ENCODE measurements at places on chromosomes 11 and 22.

GRCh38 chr11:96254087-96254486 is 88.9 kb downstream of the MAML2 start:
- DNase-seq, result no peak

DNA sequence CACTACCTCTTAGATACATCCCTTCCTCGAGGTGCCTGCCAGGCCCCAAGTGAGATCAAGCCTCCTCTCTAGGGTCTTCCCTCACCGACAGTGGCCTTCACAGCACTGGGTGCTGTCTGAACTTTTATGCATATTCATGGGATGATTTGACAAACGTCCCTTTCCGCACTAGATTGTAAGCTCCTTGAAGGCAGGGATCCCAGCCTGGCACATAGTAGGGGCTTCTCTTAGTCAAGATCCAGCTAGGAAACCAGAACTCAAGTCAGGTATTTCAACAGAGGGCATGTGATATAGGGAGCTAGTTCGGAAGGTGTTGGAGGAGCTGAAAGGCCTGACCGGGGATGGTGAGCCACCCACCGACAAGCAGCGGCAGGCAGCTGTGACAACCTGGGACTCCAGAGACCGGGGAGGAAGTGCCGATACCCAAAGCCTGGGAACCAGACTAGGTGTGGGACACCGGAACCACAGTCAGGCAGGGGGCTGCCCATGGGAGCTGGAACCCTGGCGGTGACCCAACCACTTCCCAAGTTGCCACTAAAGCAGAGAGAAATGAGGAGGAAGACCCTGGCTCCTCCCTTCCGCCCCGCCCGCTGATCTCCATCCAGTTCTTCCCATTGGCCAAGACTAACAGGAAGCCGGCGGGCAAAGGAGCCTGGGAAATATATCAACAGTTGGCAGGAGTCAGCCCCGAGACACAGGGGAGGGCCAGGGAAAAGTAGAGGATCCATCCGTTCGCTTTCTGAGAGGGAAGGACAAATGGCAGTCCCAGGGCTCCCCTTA is 39.8 kb upstream of the CD82 start:
- DNase-seq, result no peak

DNA sequence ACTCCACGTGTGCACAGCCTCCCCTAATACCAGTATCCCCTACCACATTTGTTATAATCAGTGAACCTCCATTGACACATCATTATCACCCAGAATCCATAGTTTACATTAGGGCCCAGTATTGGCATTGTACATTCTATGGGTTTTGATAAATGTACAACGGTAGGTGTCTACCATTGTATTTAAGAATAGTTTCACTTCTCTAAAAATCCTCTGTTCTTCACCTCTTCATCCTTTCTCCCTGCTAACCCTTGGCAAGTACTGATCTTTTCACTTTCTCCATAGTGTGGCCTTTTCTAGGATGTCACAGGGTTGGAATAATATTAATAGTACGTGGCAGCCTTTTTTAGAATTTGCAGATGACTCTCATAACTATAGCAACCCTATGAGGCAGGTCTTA is 353.8 kb downstream of the DDX10 start:
- no peak for DNase-seq

DNA sequence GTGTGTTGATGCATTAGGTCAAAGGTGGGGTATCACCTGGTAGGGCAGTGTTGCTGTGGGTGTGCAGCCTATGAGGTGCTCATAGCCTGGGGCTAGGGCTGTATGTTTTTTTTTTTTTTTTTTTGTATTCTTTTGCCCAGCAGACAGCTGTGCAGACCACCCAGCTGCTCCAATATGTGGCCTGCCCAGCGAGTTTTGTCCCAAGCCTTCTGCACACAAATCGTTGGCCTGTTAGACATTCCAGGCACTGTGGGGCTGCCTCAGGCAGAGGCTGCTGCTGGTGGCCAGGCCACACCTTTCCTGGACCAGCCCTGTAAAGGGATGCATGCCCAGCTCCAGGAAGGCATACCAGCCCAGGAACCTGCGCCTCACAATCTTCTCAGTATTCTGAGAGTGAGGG is 348.5 kb downstream of the JRKL start:
- no peak for DNase-seq

GRCh38 chr22:35517207-35517606 is 23.4 kb upstream of the RASD2 start:
- DNase-seq, result no peak

DNA sequence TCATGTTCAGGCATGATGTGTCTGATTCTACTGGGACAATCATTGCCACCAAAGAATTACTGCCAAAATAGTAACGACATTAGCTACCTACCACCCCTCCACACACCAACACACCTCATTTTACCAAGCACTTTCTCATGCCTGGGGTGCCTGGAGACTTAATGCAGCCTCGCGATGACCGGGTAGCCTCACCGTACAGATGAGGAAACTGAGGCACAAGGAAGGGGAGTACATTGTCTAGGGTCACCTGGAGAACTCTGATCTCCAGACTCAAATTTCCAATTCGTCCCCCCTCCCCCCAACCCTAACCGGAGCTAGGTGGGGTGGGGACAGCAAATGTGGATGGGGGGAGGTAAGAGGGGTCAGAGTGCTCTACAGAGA is 2.7 kb upstream of the RTN4RL2 start:
- DNase-seq, result no peak

- DNase-seq, result no peak
Measured at GRCh38 chr11:64406221-64406946, 47.4 kb downstream of the RPS6KA4 start.

DNA sequence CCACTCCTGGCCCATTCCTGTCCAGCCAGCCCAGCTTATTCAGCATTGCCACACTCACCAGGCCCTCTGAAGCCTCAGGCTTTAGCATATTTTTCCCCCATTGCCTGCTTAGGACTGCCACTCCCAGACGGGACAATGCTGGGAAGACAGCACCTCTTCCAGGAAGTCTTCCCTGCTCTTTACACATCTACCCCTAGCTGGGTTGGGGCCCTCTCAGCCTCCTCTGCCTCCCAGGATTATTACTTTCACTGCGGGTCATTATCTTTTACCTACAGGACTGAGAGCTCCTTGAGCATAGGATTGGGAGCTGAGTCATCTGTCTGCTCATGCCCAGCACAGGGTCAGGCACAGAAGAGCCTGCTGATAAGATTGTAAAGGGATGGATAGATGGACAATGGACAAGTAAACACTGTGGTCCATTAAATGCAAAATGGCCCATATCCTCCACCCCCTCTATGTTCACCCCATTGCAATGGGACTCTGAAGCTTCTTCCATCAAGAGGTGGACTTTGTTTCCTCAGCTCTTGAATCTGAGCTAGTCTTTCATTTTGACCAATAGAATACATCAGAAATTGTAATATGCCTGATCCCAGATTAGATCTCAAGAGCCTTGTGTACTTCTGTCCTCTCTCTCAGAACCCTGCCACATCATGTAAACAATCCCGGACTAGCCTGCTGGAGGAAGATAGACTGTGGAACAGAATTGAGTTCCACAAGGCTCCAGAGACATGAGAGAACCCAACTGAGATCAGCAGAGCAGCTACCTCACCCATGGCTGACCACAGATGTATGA is 32.0 kb upstream of the LRRC32 start:
- DNase-seq, result no peak

- no peak for DNase-seq
Measured at GRCh38 chr11:35274909-35275785, 136.2 kb downstream of the CD44 start.

Data from stimulated activated CD4-positive, alpha-beta T cell treated with anti-CD3 and anti-CD28 coated beads, TNF-alpha, amount 100 ng/mL, for 24 hours (primary cell).